Stimulated activated effector memory CD8-positive, alpha-beta T cell treated with anti-CD3 and anti-CD28 coated beads, Interleukin-12 subunit alpha, Interleukin-12 subunit beta, amount 100 ng/mL, for 72 hours (primary cell): ENCODE measurements at places on chromosomes 2 and 18.

DNA sequence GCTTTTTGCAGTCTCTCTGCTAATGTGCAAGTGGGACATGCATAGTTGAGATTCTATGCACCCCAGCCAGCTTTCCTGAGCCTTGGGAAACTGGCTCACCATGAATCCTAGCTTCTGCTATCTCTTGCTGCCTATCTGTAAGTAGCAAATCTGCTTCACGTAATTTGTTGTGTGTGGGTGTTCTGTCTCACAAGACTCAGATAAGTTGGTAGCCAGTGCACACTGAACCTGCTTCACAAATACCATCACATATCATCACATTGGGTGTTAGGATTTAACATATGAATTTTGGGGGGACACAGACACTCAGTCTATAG is 13.9 kb upstream of the VRK2 start:
- DNase-seq = no peak

DNA sequence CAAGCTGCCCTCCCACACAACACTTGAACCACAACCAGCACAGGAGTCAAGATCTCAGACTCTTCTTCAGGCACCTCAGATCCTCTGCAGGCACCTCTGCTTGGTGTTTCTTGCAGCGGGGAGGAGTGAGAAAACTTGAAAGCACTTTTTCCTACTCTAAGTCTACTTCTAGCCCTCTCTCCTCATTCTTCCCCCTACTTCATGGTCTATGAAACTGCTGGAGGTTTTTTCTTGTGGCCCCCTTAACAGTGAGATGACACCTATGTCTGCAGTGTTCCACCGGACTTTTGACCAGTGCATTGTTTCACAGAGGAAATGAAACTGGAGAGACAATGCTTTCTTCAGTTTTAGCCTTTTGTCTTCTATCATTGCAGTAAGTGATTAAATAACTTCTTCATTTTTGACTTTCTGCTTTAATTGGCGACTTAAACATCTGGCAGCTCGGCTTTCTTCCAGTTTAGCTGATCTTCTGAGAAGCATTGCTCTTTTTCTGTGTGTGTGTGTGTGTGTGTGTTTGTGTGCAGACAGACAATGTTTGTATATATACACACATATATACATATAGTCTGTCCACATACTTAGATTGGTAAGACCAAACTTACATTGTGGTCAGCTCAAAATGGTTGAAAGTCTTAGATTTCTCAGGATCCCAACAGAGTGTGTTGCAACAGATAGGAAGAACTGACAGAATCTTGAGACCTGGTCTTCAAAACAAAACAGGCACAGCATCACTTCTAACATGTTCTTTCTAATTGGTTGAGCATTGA is 1474.0 kb upstream of the TMEFF2 start:
- no peak for DNase-seq

- DNase-seq = no peak
Measured at GRCh38 chr2:104472076-104472475, 381.8 kb upstream of the POU3F3 start.

GRCh38 chr2:137963535-137964065 is 673 bp upstream of the HNMT start:
- DNase-seq = no peak

DNA sequence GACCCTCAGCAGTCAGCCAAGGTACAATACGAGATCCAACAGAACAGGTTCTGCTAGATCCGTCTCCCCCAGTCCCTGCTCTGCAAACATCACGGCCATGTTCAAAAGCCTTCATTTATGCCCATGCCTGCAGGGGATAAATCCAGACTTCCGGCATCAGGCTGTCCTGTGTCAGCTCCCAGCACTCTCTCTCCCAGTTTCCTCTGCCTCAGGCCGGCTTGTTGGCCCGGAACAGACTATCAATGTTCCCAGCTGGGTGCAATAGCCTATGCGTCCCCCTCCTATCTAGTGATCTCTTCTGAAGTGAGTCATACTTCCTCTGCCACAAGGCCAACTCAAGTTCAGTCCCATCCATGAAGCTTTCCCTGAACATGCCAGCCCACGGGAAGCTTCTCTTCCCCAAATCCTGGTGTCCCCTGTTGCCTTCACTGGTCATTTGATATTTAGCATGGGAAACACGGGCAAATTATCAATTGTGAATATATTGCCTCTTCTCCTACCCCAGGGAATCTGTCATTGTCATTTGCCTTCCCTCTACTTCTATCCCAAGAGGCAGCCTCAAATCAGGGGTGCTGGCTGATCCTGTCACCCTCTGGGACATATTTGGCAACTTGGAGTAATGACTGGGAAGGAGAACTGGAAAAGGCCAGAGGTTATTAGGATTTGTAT is 51.1 kb downstream of the CAPN13 start:
- DNase-seq = no peak

DNA sequence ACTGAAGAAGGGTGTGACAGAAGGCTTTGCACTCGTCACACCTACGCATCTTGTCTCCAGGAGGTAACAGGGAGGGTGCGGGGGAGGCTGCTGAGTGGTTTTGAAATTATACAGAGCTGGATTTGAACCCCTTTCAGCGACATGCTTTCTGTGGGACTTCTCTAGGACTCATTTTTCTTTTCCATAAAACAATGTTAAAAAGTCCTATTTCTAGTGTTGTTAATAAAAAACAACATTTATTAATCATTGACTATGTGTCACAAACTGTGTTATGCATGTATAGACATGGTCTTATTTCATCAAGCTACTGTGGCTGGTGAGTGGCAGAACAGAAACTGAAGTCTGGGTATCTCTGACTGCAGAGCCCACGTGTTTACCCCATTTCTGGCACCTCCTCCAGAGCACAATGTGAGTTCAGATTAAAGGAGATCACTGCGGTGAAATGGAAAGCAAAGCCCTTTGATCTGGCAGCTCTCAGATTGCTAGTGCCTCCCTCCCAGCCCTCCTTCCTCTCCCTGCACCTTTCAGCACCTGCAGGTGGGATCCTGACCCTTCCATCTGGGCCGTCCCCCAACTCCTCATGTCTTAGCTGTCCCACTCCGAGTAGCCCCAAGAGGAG is 315.5 kb upstream of the MYT1L start:
- DNase-seq = no peak
